ENCODE measurements at places on chromosomes 7 and 10. TPM values are rescaled to one million over a fixed set of nuclear protein-coding genes. Genes with fewer than 3 reads are reported as not detected.

The METTL27 gene
- total RNA-seq: 10.7 TPM

The RBP3 gene
- total RNA-seq: not detected

The VSTM4 gene
- total RNA-seq: 4.7 TPM

The CPVL gene
- 3.2 TPM for total RNA-seq

The FAM241B gene
- total RNA-seq: not detected

The PARD3 gene
- total RNA-seq: 42.1 TPM

The FFAR4 gene
- total RNA-seq: not detected

The PITX3 gene
- not detected for total RNA-seq

The DNAJC12 gene
- 1.1 TPM for total RNA-seq

The NPFFR1 gene
- not detected for total RNA-seq

The PNLIPRP3 gene
- not detected for total RNA-seq

The PIK3CG gene
- total RNA-seq: not detected

The CCL26 gene
- total RNA-seq: 1.2 TPM

The PAX2 gene
- not detected for total RNA-seq

The PRTFDC1 gene
- total RNA-seq: 39.6 TPM

The PLEKHS1 gene
- not detected for total RNA-seq

The FRMD4A gene
- 32.1 TPM for total RNA-seq

The MALRD1 gene
- total RNA-seq: 0.36 TPM

The LIPF gene
- not detected for total RNA-seq

The FAM107B gene
- 4.8 TPM for total RNA-seq

The ARL3 gene
- total RNA-seq: 10.4 TPM

The UCN3 gene
- total RNA-seq: not detected

The TMEM140 gene
- 12.1 TPM for total RNA-seq

The VWC2 gene
- total RNA-seq: not detected

The IFIT1B gene
- total RNA-seq: not detected

The SNX10 gene
- total RNA-seq: 2.5 TPM

The NRP1 gene
- 174 TPM for total RNA-seq

The OR2A5 gene
- total RNA-seq: not detected

The NSUN5 gene
- total RNA-seq: 20.2 TPM

The TPK1 gene
- 7.6 TPM for total RNA-seq

The ADRB1 gene
- not detected for total RNA-seq

The SH3PXD2A gene
- total RNA-seq: 15.8 TPM

The EBLN1 gene
- total RNA-seq: not detected

The DNA2 gene
- 15.2 TPM for total RNA-seq

The JCAD gene
- total RNA-seq: 27.9 TPM

The GDF2 gene
- total RNA-seq: not detected

The GFRA1 gene
- total RNA-seq: 0.18 TPM

The FAM25G gene
- total RNA-seq: not detected

The SOSTDC1 gene
- total RNA-seq: not detected

The KLLN gene
- total RNA-seq: 2.0 TPM

The ZNF438 gene
- 8.0 TPM for total RNA-seq

The NKX2-3 gene
- total RNA-seq: not detected

The ZNF316 gene
- total RNA-seq: 9.9 TPM

The PIP gene
- total RNA-seq: not detected

The WIPF3 gene
- total RNA-seq: not detected

The BMPER gene
- 157 TPM for total RNA-seq

The IGFBP3 gene
- total RNA-seq: 1,278 TPM

The BEND7 gene
- 3.2 TPM for total RNA-seq

The TWIST1 gene
- total RNA-seq: 33.2 TPM

The CLEC5A gene
- total RNA-seq: not detected

All from fibroblast of the aortic adventitia (primary cell).